ENCODE measurements at places on chromosomes 6 and 20.

DNA sequence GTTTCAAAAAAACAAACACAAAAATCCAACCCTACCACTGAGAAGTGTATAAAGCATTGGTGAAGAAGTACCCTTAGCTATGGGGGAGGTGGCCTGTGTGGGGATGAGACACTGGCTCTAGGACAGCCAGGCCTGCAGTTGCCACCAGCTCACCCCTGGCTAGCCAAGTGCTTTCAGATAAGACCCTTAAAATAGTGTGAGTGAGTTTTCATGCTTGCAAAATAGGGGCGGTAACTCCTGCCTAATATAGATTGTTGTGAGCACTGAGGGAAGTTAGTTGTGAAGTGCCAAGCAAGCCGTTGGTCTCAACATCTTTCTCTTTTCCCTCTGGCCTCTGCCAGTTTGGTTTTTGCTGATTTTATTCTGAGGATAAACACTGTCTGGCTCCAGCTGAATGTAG lies 11.3 kb downstream of the PPP1R3G start:
- DNase-seq, result no peak

- DNase-seq, result peak; percentile 44
Observed at GRCh38 chr6:7106215-7106751, 1.5 kb upstream of the RREB1 start.

- peak; percentile 63 for DNase-seq
Observed at GRCh38 chr6:140253096-140253495, 878.6 kb upstream of the CITED2 start.

GRCh38 chr20:32336918-32337347 lies 21.2 kb upstream of the ASXL1 start:
- DNase-seq, result peak; percentile 61

DNA sequence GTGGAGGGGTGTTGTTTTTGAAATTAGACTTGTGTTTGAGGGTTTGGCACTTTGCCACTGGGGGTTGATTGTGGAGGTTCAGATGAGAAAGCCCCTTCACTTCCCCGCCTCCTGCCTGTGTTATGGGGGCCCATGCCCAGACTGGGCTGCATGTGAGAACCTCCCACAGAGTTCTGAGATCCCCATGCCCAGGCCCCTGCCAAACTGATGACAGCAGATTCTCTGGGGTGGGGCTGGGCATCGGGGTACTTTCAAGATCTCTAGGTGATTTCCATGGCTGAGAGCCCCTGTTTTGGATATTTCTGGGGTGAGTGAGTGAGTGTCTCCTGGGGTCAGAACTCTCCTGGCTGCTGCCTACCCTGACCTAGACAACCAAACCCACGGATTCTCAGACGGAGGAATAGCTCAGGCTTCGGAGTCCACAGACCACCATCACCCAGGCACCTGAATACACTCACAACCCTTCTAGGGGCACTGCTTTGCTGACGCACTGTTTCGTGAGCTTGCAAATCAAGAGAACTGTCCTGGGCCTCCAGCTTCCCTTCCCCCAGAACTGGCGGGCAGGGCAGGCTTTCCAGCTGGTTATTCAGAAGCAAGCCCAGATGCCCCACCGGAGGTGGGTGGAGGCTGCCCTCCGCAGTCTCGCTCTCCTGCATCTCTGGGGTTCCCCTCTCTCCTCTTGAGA lies 6.3 kb downstream of the BCAS1 start:
- no peak for DNase-seq

GRCh38 chr6:98845211-98846020 lies 11.0 kb downstream of the POU3F2 start:
- DNase-seq, result peak; percentile 88

- DNase-seq, result no peak
Observed at GRCh38 chr6:43516367-43516696, 394 bp downstream of the YIPF3 start.

GRCh38 chr6:165245287-165245686 lies 64.1 kb downstream of the C6orf118 start:
- DNase-seq, result peak; percentile 19

DNA sequence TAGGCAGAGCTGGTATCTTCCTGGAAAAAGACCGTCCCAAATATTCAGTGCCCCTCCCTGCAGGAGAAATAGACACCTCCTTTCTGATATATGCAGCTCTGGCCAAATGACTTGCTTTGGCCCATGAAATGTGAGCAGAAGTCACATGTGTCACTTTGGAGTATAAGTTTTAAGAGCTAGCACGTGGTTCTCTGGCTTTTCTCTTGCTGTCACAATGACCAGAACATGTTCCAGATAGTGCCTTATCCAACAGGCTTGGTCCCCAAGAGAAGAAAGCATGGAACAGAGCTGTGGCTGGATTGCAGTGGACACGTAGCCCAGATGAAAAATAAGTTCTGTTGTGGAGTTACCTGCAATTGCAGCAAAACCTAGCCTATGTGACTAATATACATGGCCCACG lies 40.4 kb downstream of the UNC5CL start:
- no peak for DNase-seq

DNA sequence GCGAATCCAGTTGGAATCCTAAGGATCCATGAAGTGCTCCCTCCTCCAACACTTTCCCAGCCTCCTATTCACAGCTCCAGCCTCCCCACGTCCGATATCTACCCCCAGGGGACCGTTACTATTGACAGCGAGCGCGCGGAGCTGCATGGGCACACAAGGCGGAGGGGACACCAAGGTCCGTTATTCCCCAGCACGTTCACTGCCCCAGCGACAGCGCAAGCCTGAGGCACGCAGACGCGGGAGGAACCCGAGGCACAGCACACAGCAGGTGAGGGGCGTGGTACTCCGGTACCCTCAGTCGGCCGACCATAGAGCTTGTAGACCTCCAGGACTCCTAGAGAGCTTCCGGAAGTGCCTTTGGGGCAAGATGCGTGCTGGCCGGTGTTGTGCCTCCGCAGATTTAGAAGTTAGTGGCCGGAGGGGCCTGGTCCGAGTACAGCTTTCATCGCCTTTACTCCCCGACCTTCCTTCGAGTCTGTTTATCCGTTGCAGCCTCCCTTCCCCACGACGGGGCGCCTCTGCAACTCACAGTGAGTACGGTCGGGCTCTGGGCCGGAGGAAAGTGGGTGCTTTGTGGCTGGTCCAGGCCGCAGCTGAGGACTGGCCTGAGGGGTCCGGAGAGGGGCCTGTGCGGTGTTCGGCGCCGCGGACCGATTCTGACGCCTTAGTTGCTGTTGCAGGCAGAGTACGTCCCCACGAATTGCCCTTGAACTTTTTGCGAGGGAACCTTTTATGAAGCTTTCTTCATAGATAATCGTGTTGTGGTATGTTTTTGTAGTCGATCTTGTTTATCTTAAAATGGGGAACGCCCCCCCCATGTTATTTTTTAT lies at the start of gene ZKSCAN8:
ZKSCAN8 (plus strand) TSS at position 384 of the 830 bp plus-strand sequence. CDS start 6,525 bp downstream, outside the sequence.
- peak; percentile 96 for DNase-seq

DNA sequence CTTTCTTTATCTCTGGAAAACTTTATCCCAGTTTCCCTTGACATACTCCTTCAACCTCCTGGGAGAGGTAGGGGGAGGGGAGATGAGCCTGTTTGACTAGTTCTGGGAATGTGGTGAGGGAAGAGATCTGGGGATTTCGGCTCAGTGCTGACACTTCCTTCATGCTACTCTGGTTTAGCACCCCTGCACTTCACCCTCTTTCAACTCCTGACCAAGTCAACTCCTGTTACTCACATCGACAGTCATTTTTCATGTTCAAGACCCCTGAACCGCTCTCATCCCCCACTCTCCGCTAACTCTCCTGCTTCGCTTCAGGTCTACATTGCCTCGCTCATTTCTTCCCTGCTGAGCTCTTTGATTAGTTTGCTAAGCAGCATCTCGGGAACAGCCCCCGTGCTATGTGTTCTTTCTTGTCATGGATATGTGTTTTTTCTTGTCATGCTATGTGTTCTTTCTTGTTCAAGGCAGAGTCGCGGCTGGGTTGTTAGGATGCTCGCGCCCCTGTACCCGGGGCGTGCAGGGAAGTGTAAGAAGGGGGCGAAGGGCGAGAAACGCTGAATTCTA lies 16.6 kb upstream of the TRIM27 start:
- peak; percentile 69 for DNase-seq

GRCh38 chr6:18985061-18985460 lies 597.9 kb downstream of the RNF144B start:
- no peak for DNase-seq

DNA sequence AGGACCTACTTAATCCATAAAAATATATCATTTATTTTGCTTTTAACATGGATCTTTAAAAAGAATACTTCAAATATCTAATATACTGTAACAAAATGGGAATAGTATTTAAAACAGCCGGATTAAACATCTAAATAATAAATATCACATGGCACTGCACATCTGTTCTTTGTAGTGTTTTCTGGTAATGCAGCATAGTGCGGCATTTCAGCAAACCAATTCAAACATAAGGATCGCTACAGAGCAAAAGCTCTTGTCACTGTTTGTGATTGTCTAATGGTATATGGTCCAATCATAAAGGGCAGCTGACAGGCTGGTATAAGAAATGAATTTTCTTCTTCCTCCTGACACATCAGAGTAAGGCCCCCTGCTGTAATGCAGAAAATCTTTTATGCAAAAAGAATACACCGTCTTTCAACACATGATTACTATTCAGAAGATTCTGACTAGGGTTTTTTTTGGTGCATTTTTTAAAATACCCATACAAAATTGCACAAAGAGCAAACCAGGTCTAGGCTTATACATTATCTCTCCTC lies 40.0 kb upstream of the POU3F2 start:
- DNase-seq, result no peak

GRCh38 chr6:79668381-79668780 lies 37.3 kb downstream of the SH3BGRL2 start:
- DNase-seq, result no peak

DNA sequence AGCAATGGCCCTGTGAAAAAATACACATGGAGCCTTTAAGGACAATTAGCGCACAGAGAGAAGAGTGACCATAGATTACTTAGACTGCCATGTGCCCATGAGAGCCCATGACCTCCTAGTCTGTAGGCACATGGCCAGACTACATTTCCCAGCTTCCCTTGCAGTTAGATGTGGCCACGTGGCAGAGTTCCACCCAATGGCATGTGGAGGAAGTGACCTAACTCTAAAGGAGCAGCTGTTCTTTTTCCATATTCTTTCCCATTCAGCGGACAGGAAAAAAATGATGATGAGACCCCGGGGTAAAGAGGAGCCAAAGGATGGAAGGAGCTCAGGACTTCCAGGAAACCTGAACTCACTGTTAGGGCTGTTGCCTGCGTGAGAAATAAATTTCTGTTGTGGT lies 116.6 kb downstream of the CBLN4 start:
- peak; percentile 10 for DNase-seq

DNA sequence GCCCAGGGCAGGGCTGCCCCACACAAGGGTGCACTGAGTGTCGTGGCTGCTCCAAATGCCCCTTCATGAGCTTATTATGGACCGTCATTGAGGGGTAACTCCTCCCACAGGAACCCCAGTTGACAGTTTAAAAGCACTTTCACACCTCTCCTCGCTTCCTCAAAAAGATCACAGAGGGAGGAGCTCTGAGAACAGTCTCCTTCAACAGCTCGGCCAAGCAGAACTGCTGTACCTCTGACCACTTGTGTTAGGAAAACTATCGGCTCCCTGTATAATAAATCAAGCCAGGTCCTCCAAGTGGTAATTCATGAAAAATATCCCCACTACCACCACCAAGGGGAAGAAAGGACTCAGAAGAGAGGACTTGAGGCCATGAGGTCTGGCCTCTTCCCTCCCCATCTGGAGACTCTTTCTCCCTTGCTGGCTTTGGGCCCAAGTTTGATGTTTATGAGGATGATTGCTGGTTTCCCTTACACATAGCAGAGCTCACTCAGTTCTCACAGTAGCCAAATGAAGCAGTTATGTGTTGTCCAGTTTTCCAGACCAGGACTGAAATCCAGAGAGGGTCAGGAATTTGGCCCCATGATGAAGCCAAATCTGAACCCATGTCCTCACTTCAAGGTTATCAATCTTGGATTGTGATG lies 8.7 kb downstream of the SNX21 start:
- DNase-seq, result peak; percentile 58

- DNase-seq, result no peak
Observed at GRCh38 chr6:165960695-165961094, 207.0 kb downstream of the TBXT start.

GRCh38 chr6:86937219-86938079 lies at the start of gene HTR1E:
TSS of gene HTR1E (plus strand) at chr6:86937528. CDS start at chr6:87015335, 77,807 bp downstream.
- peak; percentile 3 for DNase-seq

DNA sequence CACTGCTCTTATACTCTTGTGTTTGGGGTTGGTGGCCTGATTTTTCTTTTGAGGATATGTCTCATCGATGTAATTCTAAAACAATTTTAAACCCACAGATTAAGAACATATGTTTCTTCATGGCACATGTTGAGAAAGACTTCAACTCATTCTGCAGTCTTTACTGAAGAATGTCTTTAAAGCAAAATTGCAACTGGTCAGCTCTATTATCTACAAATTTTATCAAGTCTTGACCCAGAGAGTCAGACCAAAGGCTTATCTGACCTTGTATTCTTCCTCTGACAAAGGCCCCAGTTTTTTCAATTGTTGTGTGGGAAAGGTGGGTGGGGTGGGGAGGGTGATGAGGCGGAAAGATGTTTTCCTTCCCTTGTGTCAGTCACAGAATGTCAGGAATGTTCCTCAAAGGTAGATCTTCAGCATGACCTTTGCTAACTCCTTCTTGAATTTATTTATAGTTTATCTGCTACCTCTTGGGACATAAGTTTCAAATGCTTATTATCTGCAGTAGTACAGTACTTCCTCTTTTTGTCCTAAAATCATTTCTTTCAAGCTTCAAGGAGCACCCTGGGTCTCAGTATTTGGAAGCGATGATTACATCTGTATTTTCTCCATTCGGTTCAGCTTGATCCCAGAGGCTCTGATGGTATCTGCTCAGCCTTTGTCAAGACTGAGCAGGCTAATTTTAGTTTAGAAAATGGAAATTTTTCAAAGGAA lies 63.2 kb upstream of the TIAM2 start:
- DNase-seq, result peak; percentile 56

DNA sequence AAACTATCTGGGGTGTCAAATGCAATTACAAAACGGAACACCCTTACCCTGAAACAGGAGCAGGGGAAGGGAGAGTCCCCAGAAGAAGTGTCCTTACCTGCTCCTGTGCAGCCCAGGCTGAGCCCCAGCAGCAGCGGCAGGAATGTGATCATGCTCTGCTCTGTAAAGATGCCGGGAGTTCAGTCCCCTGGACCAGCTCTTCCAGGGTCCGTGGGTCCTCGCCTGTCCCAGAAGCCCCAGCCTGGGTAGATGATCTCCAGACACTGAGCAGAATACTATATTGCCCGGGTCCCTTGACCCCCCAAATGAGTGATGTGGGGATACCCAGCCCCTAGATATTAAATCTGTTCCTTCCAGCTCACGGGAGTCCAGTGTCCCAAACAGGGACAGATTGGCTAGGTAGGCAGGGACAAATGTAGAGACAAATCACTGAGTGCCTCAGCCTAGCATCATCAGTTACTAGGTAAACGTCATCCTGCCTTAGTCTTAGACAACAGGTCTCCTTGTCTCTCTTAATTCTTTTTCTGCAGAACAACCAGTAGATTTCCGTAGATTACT lies at the start of gene HLA-DMB:
HLA-DMB (minus strand) TSS at position 373 of the 558 bp plus-strand sequence; CDS start at position 152, 221 bp downstream.
- peak; percentile 91 for DNase-seq

DNA sequence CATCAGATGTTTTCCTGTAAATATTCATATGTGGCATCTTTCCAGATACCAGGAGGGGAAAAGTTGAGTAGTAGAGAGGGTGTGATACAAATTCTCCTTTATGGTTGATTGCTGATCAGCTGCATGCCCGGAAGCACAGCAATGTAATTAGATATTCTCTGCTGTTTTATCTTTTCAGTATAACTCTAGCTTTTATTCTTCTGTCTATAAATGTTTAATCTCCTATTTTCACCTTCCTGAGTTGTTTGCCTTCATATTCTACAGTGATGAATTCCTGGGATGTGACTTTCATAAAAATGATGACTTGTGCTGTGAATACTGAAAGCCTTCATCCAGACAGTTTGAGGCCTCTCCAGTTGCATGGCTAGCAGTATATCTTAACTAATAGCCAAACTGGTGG lies 53.7 kb downstream of the SH3BGRL2 start:
- no peak for DNase-seq

- DNase-seq, result no peak
Observed at GRCh38 chr6:10522929-10523573, 1.9 kb downstream of the GCNT2 start.
